Activated T-helper 2 cell treated with anti-CD3 and anti-CD28 coated beads, Interferon-gamma antibody, Interleukin-2, Interleukin-4, amounts not matched to agents 10 μg/mL and 5 μg/mL and 100 μg/mL, durations not matched to agents 14 hours and 24 hours and 36 hours (primary cell): ENCODE measurements at places on chromosomes 12 and 14. TPM values are rescaled to one million over a fixed set of nuclear protein-coding genes. Genes with fewer than 3 reads are reported as not detected.

DNA sequence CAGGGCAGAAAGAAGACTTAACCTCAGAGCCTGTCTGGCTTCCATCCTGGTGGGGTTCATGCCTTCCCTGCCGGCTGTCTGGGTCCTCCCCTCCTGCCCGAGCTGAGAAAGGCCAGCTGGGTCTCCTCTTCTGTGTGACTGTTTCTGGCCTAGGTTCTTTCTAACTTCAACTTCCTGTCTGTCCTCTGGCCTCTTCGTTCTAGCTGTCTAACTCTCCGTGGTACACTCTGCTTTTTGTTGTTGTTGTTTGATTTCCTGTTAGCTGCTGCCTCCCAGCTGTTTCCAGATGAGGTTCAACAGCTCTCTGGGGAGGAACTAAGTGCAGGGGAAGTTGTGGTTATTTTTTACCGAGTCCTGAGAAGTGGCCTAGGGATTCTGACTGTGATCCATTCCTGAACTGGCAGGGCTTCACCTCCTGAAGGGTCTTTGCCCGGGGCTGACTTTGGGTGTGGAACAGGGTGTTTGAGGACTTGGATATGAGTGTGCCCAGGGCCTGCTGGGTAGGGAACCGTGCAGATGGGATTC, 3.2 kb downstream of the MLXIP start:
- H3K4me1 ChIP-seq, result peaks cover 49% of the 10 kb centered on the region
- H3K36me3 ChIP-seq, result peaks cover 37% of the 10 kb centered on the region
- peak overlapping the region; percentile 76 for H3K27ac ChIP-seq
- peak overlapping the region; percentile 86 for H3K4me3 ChIP-seq
- H3K27me3 ChIP-seq, result no peaks in the 10 kb centered on the region
- DNase-seq, result peak; percentile 38

DNA sequence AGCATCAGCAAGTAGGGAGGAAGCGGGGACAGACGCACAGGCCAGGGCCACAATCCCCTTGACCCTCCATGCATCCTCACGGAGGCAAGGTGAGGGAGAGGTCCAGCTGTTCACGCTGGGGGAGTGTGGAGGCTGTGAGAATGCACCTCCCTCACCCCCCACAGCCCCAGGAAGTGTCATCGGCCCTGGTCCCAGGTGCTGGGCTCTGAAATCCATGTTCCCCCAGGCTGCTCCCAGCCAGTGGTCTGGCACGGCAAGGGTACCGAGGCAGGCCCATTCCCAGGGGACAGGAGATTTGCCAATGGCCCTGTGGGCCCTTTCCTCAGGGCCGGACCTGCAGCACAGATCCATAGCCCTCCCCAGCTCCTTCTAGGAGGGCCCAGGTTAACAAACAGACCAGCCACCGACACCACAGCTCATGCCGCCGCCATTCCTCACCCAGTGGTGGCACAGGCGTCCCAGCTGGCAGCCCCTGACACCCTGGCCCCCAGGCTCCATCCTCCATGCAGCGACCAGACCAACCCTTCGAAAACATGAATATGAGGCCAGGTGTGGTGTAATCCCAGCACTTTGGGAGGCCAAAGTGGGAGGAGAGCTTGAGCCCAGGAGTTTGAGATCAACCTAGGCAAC, 21.9 kb upstream of the EIF5 start:
- no peak overlapping the region for H3K27ac ChIP-seq
- no peak overlapping the region for H3K4me3 ChIP-seq
- DNase-seq, result no peak

DNA sequence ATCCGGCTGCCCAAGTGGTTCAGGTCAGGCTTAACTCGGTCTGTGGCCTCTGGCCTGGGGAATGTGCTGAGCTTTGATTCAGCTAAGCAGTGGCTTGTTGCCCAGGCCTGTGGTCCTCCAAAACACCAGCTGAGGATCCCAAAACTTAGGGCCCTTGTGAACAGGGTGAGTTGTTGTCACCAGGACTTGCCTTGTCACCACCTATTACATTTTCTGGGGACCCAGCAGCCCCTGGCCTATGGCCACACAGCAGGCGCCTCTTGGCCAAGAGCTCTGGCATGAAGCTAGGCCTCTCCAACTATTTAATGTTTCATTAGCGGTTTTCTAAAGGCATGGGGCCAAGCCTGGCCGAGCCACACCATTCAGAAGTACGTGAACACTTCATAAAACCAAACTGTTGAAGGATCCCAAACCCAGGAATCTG, 343.7 kb downstream of the CACNA1C start:
- H3K4me1 ChIP-seq, result no peaks in the 10 kb centered on the region
- no peak overlapping the region for H3K27ac ChIP-seq
- H3K36me3 ChIP-seq, result no peaks in the 10 kb centered on the region

DNA sequence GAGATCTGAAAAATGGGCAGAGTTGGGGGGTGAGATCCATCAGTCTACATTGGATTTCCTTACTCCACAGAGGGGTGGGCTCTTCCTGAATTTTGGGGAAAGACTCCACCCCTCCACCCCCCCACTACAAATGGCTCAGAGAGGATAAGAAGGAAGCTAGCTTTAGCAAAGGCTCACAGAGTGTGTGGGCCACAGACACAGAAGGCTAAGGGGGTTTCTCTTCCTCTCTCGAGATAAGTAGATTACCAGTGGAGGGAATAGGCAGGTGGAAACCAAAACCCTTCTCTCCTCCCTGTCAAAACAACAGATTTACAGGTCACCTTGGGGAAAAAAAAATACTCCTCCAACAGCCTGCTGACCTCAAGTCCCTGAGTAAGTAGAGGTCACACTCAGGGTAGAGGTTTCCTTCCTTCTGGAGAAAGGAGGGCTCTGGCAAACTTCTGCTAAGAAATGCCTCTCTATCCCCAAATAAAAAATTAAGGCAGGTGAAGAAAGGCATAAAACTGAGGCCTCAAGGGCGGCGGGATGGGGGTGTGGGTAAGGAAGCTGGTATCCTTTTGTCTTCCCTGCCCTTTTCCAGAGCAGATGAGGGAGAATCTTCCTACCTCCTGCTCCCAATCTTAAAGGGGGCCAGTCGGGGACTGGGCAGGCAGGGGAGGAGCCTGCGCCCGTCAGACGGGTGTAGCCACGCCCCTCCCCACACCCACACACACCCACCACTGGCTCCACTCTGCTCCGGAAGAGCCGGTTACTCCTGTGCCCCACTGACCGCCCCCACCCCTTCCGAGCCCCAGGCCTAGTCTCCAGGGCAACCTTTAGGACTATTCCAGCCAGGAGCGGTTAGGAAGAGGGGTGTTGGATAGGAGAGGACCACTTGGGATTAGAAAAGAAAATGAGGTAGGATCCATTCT, 1.9 kb upstream of the BAZ2A start:
- peaks cover 62% of the 10 kb centered on the region for H3K4me1 ChIP-seq
- peaks cover 19% of the 10 kb centered on the region for H3K36me3 ChIP-seq
- peak; percentile 62 for DNase-seq
- H3K27ac ChIP-seq, result peak overlapping the region; percentile 79
- H3K27me3 ChIP-seq, result no peaks in the 10 kb centered on the region
- peak overlapping the region; percentile 68 for H3K4me3 ChIP-seq

LIN7A gene
- total RNA-seq, result 0.48 and 0.68 TPM in 2 replicates

PRH1 gene
- 17.2 and 22.3 TPM in 2 replicates for total RNA-seq

TEX52 gene
- not detected in 2 replicates for total RNA-seq
